ENCODE measurements at places on chromosomes 6 and 20.

DNA sequence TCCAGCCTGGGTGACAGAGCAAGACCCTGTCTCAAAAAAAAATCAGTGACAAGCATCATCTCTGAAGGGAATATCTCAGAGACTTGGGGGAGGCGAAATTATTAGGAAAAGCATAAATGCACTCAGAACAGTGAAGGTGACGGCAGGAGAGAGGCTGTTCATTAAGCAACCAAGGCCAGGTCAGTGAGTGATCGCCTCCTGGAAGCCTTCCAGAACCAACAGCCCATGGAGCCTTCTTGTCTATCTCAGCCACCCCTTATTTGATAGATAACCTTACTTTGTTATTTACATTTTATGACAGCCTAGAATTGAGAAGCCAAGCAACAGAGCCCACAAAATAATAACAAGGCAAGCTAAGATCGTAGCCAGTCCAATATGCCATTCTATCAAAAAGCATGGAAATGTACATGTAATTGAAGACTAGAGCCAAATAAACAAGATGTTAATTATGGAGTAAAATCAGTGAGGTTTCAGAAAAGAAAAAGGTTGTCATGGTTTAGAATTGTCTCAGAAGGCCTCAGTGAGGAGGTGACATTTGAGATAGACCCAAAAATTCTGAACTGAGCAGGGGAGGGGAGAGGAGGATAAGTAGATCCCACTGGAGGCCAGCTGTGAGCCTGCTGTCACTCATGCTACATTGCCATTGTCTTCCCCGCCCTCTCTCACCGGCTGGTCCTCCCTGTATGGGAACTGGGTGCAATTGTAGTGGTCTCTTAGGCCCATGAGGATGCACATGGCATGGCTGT is 17.8 kb downstream of the BNIP5 start:
- DNase-seq = no peak

DNA sequence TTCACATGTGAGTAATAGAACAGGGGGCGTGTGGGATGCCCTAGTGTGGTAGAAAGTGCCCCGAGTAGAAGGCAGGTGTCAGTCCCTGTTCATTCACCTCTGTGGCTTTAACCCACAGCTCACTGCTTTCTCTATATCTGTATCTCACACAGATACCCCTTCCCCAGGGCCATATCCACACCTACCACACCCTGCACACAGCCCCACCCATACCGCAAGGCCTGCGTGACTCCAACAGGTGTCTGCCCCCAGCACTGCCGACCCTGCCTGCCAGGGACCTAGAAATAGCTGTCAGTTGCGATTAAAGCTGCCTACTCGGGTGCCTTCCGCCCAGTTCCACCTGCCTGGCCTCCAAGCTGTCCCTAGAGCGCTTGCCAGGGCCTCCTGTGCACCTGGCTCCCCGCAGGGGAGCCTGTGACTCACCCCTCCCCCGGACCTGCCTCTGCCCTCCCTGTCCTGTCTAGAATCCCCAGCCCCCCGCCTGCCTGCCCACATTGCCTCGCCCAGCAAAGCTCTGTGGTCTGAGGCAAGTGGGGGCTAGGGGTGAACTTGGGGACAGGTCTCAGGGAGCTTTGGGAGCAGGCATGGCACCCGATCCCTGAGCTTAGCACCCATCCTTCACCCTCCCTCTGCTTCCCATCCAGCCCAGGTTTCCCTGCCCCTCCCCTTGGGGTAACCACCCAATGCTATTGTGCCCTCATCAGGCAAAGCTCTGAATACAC is 38.3 kb upstream of the ID1 start:
- peak; percentile 99 for DNase-seq

DNA sequence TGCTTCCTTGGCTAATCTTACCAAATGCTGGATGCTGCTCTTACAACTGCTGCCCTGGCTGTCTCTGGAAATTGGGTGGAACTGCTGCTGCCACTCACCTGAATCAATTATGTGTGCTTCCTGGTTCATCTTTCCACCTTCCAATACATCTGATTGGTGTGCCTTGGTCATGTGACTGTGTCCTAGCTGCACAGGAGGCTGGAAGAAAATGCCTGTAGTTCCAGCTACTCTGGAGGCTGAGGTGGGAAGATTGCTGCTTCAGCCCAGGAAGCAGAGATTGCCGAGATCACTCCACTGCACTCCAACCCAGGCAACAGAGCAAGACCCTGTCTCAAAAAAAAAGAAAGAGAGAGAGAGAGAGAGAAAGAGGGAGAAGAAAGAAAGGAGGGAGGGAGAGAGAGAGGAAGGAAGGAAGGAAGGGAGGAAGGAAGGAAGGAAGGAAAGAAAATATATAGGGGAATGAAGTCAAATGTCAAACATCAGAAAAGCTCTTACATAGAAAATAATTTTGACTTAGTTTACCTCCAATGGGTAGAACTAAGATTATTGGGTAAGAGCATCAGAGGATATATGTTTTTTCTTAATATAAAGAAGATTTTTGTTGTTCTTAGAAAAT is 14.1 kb upstream of the PPARD start:
- DNase-seq = no peak

GRCh38 chr20:52936351-52937340 is 35.5 kb upstream of the TSHZ2 start:
- DNase-seq = no peak

DNA sequence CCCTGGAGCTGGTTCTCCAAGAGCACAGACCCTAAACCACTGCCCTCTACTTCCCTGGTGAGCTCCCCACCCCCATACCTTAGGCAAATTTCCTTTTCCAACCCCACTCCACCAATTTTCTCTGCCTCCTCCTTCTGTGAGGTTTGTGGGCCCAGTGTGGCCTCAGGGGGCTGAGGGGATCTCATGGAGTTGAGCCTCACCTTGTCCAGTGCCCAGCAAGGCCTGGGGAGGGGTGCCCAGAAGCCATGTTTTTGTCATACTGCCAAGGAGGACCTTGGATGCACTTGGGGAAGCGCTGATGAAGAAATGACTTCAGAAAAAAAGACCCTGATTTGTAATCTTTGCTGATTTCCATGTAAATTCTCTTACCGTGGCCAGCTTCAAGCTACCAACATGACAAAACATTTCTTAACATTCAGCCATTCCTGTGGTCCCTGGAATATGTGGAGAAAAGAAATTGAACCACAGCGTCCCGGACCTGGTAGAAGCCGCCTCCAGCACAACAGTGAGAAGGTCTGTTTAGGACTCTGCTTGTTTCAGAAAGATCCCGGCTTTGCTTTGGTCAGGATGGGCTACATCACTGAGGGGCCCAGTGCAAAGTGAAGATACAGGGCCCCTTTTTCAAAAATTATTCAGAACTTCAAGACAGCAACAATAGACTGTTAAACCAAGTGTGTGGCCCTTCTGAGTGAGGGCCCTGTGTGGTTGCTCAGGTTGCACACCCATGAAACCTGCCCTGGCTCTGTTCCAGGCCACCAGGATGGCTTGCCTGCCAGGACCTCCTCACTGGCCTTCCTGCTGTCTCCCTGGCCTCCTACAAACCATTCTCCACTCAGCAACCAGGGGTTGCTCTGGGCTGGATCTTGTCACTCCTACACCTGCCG is 52.5 kb downstream of the CHMP4B start:
- DNase-seq = no peak

- no peak for DNase-seq
Observed at GRCh38 chr20:49706630-49707091, 7.0 kb downstream of the B4GALT5 start.

GRCh38 chr6:134009876-134010275 is 42.5 kb downstream of the SLC2A12 start:
- DNase-seq = no peak

DNA sequence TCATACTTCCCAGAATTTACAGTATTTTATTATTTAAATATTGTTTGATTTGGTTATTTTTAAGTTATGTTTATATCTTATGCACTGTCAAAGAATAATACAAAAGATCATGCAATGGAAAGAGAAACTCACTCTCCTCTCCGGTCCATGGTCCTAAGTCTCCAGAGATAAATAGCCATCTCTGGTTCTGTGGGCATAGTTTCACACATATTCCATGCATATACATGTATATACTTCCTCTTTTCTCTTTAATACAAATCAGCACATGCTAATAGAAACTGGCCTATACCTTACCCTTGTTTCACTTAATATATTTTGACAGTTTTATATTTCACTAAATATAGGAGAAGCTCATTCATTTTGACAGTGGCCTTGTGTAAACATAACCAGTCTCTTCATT is 901.7 kb upstream of the CITED2 start:
- no peak for DNase-seq

DNA sequence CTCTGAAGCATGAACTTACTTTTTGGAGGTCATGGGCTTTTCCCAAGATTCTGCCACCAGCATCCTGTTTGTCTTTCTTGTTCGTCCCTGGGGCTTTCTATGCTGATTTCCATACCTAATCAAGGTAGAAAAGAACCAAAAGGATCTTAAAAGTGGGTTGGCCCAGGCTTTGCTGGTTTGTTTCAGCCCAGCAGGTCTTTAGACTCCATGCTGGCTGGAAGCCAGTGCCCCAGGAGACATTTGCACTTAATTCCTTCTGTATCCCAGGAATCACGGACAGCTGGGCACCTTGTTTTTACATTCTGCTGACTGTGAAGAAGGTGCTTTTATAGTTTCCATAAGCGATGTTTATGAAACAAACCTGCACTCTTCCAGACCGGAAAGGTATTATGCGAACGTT is 195.9 kb downstream of the CDH4 start:
- no peak for DNase-seq

- no peak for DNase-seq
Observed at GRCh38 chr6:21885532-21886114, 292.1 kb downstream of the SOX4 start.

- DNase-seq = no peak
Observed at GRCh38 chr6:35048631-35049083, 92.5 kb downstream of the TCP11 start.

DNA sequence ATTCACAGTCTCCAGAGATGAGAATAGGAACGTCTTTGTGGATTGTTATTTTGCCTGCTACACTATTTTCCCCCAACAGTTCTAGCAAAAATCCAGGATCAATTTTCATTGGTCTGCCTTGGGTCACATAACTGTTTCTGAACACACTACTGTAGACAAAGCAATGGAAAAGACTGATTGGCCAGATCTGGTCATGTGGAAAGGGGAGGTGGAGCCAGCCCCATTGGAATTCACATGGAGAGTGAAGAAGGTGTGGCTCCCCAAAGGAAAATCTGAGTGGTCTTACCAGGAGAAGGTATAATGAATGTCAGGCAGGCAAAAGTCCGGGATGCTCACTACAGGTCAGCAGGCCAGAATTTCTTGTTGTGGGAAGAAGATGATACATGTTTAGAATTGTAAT is 9.5 kb upstream of the TP53RK start:
- DNase-seq = peak; percentile 26

DNA sequence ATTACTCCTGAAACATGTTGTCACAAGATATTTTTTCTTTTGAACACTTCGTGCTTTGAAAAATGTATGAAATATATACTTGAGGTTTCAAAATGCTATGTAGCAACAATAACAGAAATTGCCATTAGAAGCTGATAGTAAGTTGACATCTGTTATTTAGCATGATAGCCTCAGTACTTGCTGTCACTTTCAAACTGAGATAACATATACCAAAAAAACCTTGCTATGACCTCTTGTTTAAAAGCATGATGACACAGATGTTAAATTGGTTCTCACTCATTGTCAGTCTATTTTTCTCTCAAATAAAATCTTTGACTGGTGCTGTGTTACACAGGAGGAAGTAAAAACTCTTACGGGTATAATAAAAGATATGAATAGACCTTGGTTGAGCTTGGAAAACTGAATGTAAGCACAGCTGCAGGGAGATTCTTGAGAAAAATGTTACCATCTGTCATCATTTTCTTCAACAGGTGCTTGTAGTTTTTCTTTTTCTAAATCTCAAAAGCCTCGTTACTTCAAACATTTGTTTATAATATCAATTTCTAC is 18.6 kb downstream of the MOXD1 start:
- no peak for DNase-seq

DNA sequence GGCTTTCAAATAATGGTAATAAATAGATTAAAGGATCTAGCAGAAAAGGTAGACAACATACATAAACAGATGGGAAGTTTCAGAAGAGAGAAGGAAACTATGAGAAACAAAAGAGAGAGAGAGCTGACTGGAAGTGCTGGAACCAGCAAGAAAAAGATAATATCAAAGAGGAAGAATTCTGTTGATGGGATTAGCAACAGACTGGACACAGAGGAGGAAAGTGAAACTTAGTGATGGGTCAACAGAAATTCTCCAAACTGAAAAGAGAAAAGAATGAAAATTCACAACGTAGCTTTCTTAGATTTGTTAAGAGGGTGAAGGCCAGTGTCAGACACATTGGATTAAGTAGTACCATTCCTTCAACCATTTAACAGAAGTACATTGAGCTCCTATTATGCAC is 48.3 kb upstream of the SIRPA start:
- no peak for DNase-seq

GRCh38 chr6:152605342-152605741 is 31.8 kb downstream of the SYNE1 start:
- no peak for DNase-seq

GRCh38 chr6:36851626-36852025 is 12.4 kb upstream of the CPNE5 start:
- no peak for DNase-seq

- no peak for DNase-seq
Observed at GRCh38 chr6:31922942-31923341, 4.6 kb upstream of the C2 start.

DNA sequence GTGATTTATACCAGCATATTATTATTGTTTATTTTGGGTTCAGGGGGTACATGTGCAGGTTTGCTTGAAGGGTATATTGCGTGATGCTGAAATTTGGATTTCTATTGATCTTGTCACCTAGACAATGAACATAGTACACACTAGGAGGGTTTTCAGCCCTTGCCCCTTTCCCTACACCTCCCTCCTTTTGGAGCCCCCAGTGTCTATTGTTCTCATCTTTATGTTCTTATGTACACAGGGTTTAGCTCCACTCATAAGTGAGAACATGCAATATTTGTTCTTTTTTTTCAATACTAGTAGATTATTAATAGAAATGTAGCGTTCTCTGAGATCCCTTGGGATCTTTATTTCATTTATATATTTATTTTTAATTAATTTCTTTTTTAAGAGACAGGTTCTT is 79.2 kb upstream of the MRAP2 start:
- DNase-seq = no peak

DNA sequence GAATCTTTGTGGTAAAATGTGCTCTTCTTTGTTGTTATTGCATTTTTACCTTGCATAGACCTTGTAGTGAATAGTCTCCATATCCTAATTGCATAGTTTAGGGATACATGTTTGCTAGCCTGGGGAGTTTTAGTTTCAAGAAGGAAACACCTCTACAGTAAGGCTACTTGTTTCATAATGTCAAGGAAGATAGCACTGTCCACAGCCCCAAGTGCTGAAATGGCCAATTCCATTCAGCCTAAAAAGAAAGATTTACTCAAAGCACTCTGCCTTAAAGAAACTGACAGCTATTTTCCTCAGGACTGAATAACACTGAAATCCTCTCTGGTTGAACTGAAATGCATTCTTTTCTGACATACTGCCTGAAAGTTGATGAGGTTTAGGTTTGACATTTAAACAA is 2.6 kb downstream of the HCRTR2 start:
- DNase-seq = no peak

GRCh38 chr6:40165036-40165709 is 230.9 kb upstream of the MOCS1 start:
- DNase-seq = no peak

GRCh38 chr6:23173234-23173633 is 603.9 kb downstream of the HDGFL1 start:
- DNase-seq = no peak

- no peak for DNase-seq
Observed at GRCh38 chr20:16209951-16210361, 363.3 kb downstream of the KIF16B start.

Measured in PC-9 (cell line).